Activated naive CD4-positive, alpha-beta T cell treated with anti-CD3 and anti-CD28 coated beads, Interleukin-2, amount 50 U/mL, for 72 hours (primary cell): ENCODE measurements at places on chromosomes 7 and 10.

DNA sequence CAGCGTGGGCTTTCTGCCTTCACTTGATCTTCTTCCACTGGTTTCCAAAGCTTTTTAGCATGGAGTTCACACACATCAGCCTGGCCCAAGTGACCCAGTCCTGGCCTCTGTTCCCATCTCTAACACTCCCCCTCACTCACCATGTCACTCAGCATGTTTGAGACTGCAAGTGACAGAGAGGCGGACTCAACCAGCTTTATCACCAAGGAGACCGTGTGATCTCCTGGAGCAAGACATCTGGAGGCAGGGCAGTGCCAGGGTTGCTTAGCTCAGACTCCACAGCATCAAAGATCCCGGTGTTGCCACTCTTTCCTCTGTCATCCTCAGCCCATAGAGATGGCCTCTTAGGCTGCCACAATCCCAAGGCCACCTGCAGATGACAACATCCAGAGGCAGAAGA, 39.4 kb downstream of the FAM241B start:
- DNase-seq, result no peak

DNA sequence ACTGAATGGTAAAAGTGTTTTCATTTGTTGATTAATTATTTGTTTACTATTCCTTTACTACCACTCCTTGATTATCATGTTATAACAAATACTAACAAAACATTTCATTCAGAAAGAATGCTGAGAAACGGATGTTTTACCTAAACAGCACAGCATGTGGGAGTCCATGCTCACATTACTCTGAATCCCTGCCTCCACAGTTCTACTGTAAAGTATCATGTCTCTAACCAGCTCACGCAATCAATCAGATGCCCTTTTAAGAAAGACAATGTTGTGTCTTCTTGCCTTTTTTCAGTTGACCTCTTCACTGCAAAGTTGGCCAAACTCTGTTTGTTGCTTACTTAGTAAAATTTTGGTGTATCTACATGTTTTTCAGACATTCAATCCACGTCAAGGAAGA, 232.5 kb upstream of the MDFIC start:
- DNase-seq, result no peak

DNA sequence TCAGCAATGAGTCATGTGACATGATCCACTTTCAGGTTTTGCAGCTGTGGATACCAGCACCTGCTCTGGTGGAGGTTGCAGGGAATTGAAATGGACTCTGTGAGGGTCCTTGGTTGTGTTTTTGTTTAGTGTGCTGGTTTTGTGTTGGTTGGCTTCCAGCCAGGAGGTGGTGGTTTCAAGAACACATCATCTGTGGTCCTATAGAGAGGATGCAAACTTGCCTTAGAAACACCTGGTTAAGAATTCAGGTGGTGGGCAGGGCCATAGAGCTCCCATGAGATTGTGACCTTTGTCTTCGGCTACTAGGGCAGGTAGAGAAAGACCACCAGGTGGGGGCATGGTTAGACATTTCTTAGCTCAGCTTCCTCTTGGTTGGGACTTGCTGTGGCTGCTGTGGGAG, 59.2 kb upstream of the CYP2C9 start:
- DNase-seq, result no peak

DNA sequence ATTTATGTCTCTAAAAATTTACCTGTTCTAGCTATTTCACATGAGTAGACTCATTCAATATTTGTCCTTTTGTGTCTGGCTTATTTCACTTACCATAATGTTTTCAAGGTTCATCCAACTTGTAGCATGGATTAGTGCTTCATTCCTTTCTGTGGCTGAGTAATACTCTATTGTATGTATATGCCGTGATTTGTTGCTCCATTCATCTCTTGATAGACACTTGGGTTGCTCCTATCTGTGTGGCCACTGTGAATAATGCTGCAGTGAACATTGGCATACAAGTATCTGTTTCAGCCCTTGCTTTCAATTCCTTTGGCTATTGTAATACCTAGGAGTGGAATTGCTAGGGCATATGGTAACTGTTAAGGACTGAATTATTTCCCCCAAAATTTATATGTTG, 86.9 kb downstream of the VWC2 start:
- no peak for DNase-seq

- DNase-seq, result no peak
Observed at GRCh38 chr7:81648716-81649115, 121.1 kb downstream of the HGF start.
